ENCODE measurements at places on chromosomes 2 and 18.

GRCh38 chr18:38460657-38461056, 895.1 kb upstream of the CELF4 start:
- ATAC-seq: no peak

GRCh38 chr18:4203568-4204437, 251.3 kb downstream of the DLGAP1 start:
- no peak for ATAC-seq

DNA sequence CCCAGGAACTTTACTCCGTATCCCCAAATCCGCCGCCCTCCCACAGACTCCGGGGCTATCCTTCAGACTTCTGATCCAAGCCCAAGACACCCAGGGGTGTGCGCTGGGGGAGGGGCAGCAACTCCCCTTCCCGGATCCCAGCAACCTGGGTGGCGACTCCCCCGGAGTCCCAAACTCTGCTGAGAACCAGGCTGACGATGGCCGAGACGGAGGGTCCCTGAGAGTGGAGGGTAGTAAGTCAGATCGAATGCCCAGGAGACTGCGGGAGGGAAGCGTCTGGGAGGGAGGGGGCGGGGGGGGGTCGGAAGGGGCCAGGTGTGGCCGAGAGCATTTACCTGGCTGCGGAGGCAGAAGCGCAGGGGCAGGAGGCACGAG, 7.0 kb upstream of the TNS1 start:
- ATAC-seq: peak; percentile 0

- no peak for ATAC-seq
Measured at GRCh38 chr2:207252979-207253645, 87.4 kb upstream of the KLF7 start.

DNA sequence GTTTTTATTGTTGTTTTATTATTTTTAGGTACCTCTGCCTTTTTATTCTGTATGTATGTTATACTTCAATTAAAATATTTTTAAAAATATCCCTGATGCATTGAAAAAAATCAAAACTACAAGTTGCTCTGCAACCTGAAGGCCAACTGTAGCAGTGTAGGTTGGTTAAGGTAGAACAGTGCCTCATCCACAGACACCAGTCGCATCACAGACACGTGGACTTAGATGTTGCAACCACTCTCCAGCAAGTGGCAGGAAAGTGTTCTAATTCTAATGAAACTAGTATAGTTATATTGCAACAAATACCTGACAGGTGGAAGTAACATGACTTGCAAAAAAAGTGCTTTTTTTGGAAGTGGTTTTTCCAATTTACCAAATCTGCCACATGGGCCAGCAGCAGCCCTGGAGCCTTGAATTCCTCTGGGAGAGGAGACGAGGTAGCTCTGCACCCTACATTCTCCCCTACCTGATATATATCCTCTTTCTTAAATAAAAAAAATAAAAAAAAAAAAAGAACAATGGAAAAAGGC, 28.4 kb upstream of the SLC3A1 start:
- ATAC-seq: no peak

- no peak for ATAC-seq
Measured at GRCh38 chr2:121388371-121388770, 103.4 kb upstream of the TFCP2L1 start.

DNA sequence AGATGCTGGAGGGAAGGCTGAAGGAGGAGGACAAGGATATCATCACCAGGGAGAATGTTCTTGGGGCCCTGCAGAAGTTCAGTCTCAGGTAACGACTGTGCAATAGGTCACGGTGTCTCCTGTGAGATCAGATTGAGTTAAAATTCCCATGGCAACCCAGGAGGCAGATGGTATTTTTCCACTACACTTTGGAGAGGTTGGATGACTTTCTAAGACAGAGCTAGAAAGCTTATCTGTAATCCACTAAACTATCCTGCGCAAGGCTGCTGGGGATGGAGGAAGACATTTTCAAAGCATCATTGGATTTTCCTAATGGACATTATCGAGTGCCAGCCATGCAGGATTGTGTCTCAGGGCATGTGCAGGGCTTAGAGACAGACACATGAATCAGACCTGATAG, 74.6 kb downstream of the ARMC9 start:
- ATAC-seq: no peak

GRCh38 chr2:148528356-148529064, 116.0 kb upstream of the EPC2 start:
- no peak for ATAC-seq

- ATAC-seq: peak; percentile 91
Measured at GRCh38 chr18:62897153-62897552, 181.8 kb downstream of the PHLPP1 start.

GRCh38 chr2:156319811-156320485, 12.6 kb downstream of the NR4A2 start:
- peak; percentile 48 for ATAC-seq

Data from SK-N-SH treated with all-trans-retinoic acid at 6 μM for 48 hours (cell line).